ENCODE measurements at places on chromosomes 16 and 17. TPM values are rescaled to one million over a fixed set of nuclear protein-coding genes. Genes with fewer than 3 reads are reported as not detected.

RHOT2 gene
- total RNA-seq, result 173 TPM

DNA sequence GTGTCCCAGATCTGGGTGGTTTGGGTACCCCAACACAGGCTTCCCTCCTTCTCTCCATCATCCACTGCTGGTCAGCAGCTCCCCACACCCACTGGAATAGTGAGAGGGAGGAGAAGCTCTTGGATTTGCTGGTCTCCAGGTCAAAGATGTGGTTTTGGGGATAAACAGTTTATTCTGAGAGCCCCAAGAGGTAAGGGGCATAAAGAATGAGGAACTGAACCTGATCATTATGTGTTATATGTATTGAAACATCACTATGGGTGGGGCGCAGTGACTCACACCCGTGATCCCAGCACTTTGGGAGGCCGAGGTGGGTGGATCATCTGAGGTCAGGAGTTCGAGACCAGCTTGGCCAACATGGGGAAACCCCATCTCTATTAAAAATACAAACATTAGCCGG lies 3.9 kb downstream of the DPEP2 start:
- H3K4me3 ChIP-seq, result no peak overlapping the region
- peaks cover 9% of the 10 kb centered on the region for H3K27me3 ChIP-seq
- H3K36me3 ChIP-seq, result no peaks in the 10 kb centered on the region
- H3K27ac ChIP-seq, result no peak overlapping the region

DNA sequence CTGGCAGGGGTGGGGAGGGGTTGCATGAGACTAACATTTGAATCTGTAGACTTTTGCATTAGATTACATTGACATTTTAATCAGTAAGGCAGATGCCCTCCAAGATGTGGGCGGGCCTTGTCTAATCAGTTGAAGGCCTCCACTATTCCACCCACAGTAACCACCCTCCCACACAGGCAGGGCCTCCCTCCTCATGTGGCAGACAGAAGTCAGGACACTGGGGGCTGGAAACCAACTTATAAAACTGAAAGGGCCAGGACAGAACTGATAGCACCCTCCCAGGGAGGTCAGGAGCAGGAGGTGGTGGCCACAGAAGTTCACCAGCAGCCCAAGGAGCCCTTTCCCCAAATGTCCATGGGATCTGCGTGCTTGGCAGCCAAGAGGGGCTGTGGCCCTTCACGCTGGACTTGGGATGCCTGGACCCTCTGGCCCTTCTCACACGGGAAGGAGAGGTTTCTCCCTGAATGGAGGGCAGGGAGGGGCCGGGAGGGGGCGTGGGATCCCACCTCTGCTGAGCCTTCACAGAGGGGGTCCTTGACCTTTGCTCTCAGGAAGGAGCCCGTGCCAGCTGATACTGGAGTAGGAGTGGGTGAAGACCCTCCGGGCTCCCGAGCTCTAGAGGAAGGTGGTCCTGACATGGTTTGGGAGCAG lies 4.6 kb downstream of the PYCR1 start:
- DNase-seq, result no peak
- peaks cover 7% of the 10 kb centered on the region for H3K4me1 ChIP-seq
- no peak overlapping the region for H3K4me3 ChIP-seq
- H3K36me3 ChIP-seq, result peaks cover 4% of the 10 kb centered on the region
- H3K27ac ChIP-seq, result no peak overlapping the region

- no peak overlapping the region for H3K4me3 ChIP-seq
- no peak overlapping the region for H3K27ac ChIP-seq
- H3K4me1 ChIP-seq, result peaks cover 8% of the 10 kb centered on the region
- no peaks in the 10 kb centered on the region for H3K27me3 ChIP-seq
- H3K36me3 ChIP-seq, result no peaks in the 10 kb centered on the region
- no peak for DNase-seq
Measured at GRCh38 chr16:12516621-12517309, 286.9 kb downstream of the CPPED1 start.

GRCh38 chr17:67474081-67474661 lies 97.1 kb downstream of the PITPNC1 start:
- peak; percentile 59 for DNase-seq
- H3K36me3 ChIP-seq, result no peaks in the 10 kb centered on the region
- no peak overlapping the region for H3K4me3 ChIP-seq
- no peaks in the 10 kb centered on the region for H3K27me3 ChIP-seq
- H3K27ac ChIP-seq, result no peak overlapping the region

DNA sequence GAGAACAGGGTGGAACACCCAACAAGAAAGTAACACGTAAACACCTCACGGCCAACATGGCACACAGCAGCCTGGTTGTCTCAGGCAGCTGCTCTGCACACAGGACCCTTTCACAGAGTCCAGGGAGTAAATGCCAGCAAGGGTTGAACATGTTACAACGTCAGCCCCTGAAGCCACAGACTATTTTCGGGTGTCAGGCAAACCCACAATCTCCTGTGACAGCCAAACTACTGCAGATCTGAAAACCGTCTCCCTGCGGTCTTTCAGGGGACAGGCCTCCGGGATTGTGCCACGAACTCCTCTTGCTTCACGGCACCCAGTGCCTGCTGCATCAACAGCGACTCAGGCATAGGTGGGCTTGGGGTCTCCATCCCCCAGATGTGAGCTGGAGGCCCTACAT lies 127.7 kb downstream of the XYLT1 start:
- no peaks in the 10 kb centered on the region for H3K4me1 ChIP-seq
- no peaks in the 10 kb centered on the region for H3K27me3 ChIP-seq
- H3K4me3 ChIP-seq, result no peak overlapping the region
- DNase-seq, result no peak
- H3K36me3 ChIP-seq, result no peaks in the 10 kb centered on the region

GRCh38 chr17:43051969-43052368 lies 26.9 kb downstream of the RND2 start:
- no peak overlapping the region for H3K27ac ChIP-seq
- no peaks in the 10 kb centered on the region for H3K4me1 ChIP-seq
- no peak for DNase-seq
- H3K4me3 ChIP-seq, result no peak overlapping the region
- H3K36me3 ChIP-seq, result peaks cover 27% of the 10 kb centered on the region

DNA sequence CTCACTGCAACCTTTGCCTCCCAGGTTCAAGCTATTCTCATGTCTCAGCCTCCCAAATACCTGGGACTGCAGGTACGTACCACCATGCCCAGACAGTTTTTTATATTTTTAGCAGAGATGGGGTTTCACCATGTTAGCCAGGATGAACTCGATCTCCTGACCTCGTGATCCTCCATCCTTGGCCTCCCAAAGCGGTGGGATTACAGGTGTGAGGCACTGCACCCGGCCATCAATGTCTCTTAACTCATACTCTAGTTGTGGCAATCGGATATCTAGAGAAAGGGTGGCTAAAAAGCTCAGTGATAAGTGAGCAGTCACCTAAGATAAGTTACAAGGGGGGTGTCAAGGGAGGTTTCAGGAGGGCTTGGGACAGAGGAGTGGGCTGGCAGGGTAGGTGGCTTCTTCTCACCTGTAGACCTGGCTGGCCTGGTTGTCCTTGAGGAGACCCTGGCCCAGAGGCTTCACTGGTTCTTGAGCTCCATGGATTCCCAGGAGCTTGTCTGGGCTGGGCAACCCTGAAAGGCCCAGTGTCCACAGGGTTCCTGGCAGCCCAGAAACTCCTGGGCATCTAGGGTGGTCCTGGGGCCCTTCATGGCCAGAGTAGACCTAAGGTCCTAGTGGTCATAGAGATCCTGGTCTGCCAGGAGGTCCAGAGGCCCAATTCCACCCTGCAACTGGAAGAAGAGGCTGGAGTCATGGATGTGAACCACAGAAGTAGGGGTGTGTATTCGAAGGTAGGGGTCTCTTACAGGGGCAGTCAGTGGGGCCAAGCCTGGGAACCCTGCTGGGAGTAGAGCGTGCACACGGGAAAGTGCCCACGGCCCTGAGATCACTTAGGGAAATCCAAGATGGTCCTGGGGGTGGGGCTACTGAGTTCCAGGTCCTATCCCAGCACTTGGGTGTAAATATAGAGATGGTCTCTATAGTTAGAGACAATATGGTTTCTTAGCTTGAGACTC lies 12.7 kb upstream of the IGFBP4 start:
- no peak overlapping the region for H3K4me3 ChIP-seq
- H3K36me3 ChIP-seq, result no peaks in the 10 kb centered on the region
- H3K4me1 ChIP-seq, result no peaks in the 10 kb centered on the region
- no peak for DNase-seq
- no peak overlapping the region for H3K27ac ChIP-seq
- no peaks in the 10 kb centered on the region for H3K27me3 ChIP-seq

Data from endodermal cell (in vitro differentiated cells).